Kidney (tissue), 22 donors: ENCODE measurements at places on chromosomes 6 and 20.

DNA sequence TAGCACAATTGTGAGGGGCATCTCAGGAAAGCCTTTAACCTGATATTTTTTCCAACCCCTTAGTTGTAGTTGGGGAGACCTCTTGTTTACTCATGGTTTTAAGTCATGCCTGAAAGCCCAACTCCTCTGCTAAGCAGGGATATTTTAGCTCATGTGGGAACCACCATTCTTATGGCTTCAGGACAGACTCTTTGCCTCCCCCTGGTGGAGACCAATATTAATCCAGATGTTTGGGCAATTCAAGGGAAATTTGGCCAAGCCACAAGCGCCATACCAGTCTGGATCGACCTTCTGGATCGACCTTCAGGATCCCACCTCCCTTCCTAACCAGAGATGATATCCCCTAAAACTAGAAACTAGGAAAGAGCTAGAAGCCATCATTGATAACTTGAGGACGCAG, 211.2 kb downstream of the C6orf118 start:
- no peak for DNase-seq

DNA sequence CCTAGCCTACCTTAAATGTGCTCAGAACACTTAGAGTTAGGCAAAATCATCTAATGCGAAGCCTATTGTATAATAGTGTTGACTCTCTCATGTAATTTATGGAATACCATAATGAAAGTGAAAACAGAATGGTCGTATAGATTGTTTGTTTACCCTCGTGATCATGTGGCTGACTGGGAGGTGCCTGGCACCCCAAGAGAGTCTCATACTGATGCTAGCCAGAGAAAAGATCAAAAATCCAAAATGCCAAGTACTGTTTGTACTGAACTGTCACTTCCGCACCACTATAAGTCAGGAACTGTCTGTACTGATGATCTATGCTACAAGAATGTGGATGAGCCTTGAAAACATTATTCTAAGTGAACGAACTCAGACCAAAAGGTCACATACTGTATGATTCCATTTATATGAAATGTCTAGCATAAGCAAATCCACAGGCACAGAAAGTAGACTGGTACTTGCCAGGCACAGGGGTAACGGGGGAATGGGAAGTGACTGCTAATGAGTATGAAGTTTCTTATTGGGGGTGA, 22.4 kb downstream of the ZMYND8 start:
- DNase-seq, result peak; percentile 55

- DNase-seq, result no peak
These were observed 18.0 kb downstream of the BAG2 start for GRCh38 chr6:57190140-57190539.

GRCh38 chr6:132198040-132198439, 203.2 kb downstream of the MOXD1 start:
- DNase-seq, result no peak

DNA sequence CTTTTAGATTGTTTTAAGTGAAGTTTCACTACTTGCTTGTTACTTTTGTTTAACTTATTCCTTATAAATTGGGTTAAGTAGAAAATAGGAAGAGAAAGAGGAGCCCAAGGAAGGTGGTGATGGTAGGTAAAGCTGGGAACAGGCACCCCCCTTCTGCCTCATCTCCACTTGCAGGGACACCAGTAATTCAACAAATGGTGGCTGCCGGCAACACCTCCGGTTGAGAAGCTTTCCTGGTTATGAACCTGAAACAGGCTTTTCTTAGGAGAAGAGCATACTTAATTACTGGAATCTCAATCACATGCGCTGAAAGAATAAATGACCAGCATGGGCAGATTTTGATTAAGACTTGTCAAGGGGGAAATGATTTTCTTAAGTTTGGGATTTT, 158.9 kb upstream of the ZNF217 start:
- DNase-seq, result no peak

DNA sequence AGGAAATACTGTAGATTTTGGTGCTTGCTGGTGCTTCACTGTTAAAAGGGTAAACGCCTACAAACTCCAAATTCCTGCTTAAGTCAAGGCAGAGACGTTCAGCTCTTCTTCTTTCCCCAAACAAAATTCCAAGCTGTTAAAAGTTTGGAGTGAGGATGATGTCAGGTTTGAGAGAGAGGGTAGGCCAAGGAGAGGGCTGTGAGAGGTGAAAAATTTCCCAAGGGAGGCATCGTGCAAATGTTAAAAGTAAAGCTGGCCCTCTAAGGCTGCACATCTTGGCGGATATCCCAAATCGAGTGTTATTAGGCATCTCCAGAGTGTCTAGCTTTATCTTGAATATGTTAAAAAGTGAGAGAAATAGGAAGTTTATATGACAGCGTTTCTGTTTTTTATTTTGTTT, 651.8 kb downstream of the QKI start:
- no peak for DNase-seq
